Activated CD8-positive, alpha-beta memory T cell treated with anti-CD3 and anti-CD28 coated beads, Interleukin-2, amount 10 ng/mL, durations not matched to agents 7 days and 5 days (primary cell): ENCODE measurements at places on chromosomes 16 and 17.

DNA sequence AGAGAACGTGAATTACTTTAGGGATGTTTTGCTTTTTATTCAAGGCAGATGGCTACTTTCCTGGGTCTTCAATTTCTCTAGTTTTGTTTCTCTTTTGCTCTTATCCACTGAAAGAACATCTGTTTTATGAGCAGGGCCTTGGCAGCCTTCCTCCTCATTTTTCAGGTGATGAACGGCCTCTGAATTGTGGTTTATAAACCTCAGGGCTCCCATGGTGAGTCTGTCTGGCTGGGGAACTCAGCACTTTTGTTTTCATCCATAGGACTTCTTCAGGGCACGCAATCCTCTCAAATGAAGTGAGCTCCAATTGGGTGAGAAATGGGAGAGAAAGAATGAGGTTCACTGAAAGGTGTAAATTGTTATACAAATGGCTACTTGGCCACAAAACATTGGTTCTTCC lies 186.4 kb upstream of the ERCC4 start:
- no peak for DNase-seq
- H3K4me3 ChIP-seq: no peak overlapping the region
- no peaks in the 10 kb centered on the region for H3K36me3 ChIP-seq
- H3K4me1 ChIP-seq: no peaks in the 10 kb centered on the region
- H3K27ac ChIP-seq: no peak overlapping the region
- no peaks in the 10 kb centered on the region for H3K27me3 ChIP-seq

- no peaks in the 10 kb centered on the region for H3K36me3 ChIP-seq
- H3K4me3 ChIP-seq: peak within 1 kb of the TSS; percentile 68
- peak; percentile 93 for DNase-seq
- H3K4me1 ChIP-seq: peaks cover 10% of the 10 kb centered on the region
- H3K27me3 ChIP-seq: peaks cover 2% of the 10 kb centered on the region
Observed at GRCh38 chr17:38967290-38967738, at the start of gene FBXO47. TSS of gene FBXO47 (minus strand) at chr17:38967403. CDS start at chr17:38963025, 4,378 bp downstream.

DNA sequence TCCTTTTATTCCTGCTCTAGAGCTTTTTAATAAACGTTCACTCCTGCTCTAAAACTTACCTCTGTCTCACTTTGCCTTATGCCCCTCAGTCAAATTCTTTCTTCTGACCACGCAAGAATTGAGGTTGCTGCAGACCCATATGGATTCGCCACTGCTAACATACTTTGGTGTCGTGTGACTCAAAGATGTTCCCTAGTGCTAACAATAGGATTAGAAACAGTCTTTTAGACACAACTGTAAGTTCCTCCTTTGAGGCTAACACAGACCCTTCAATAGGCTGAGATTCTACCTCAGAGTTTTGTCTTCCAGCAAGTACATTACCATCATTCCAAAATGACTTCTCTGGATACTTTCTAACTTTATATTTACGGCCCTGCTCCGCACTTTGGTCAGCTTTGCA lies 149.5 kb upstream of the COX10 start:
- no peaks in the 10 kb centered on the region for H3K4me1 ChIP-seq
- no peaks in the 10 kb centered on the region for H3K36me3 ChIP-seq
- no peak for DNase-seq

DNA sequence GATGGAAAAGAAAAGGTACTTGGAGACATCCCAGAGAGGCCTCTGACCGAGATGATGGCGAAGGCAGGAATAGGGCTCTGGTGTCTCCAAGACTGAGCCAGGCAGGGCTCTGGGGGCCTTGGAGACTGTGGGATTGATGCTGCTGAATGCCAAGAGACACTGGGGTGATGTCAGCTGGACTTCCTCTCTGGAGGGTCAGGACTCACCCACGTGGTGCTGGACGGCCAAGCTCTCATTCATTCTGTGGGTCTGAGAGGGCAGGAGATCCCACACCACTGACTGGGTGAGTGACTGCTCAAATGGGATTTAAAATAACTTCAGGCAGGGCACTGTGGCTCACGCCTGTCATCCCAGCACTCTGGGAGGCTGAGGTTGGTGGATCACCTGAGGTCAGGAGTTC lies 64.8 kb downstream of the NT5M start:
- no peak overlapping the region for H3K4me3 ChIP-seq
- no peaks in the 10 kb centered on the region for H3K36me3 ChIP-seq
- no peaks in the 10 kb centered on the region for H3K4me1 ChIP-seq
- peaks cover 23% of the 10 kb centered on the region for H3K27me3 ChIP-seq
- no peak overlapping the region for H3K27ac ChIP-seq

DNA sequence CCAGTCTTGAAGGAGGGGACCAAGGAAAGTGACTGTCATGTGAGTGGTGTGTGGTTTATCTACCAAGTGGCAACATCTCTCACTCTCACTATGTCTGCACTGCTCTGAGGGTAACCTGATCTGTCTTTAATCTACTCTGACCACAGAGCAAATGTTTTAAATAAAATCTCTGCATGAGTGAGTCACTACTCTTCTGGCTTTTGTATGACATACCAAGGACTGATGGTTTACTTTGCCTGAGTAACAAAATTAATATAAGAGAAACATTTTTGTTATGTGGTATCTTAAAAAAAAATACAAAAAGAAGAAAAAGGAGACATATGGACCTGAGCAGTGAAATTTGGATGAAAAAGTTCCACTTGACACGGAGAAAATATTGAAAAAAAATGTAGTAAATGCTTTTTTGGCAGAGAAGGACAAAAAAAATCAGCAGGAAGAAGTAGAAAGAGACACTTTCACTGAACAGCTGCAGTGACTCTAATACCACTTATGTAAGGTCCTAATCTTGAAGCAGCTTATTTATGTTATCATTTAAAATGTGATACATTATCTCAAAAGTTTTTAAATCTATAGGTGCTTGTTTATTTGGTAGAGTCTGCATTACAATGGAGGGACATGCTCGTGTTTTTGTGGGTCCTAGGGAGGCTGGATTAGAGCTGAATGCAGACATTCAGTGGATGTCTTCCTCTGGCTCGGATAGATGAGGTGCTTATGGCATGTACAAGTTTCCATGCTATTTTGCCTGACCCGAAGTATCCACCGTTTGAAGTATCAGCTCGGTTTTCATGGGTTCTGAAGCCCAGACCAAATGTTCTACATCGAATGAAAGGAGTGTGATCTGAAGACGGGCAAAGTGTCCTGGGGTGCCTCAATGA lies 240.7 kb downstream of the MAP2K6 start:
- no peak overlapping the region for H3K27ac ChIP-seq
- H3K36me3 ChIP-seq: no peaks in the 10 kb centered on the region
- no peak for DNase-seq
- no peak overlapping the region for H3K4me3 ChIP-seq

DNA sequence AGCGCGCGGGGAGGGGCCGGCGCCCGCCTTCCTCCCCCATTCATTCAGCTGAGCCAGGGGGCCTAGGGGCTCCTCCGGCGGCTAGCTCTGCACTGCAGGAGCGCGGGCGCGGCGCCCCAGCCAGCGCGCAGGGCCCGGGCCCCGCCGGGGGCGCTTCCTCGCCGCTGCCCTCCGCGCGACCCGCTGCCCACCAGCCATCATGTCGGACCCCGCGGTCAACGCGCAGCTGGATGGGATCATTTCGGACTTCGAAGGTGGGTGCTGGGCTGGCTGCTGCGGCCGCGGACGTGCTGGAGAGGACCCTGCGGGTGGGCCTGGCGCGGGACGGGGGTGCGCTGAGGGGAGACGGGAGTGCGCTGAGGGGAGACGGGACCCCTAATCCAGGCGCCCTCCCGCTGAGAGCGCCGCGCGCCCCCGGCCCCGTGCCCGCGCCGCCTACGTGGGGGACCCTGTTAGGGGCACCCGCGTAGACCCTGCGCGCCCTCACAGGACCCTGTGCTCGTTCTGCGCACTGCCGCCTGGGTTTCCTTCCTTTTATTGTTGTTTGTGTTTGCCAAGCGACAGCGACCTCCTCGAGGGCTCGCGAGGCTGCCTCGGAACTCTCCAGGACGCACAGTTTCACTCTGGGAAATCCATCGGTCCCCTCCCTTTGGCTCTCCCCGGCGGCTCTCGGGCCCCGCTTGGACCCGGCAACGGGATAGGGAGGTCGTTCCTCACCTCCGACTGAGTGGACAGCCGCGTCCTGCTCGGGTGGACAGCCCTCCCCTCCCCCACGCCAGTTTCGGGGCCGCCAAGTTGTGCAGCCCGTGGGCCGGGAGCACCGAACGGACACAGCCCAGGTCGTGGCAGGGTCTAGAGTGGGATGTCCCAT lies 232.8 kb downstream of the SEC14L1 start:
- peak overlapping the region; percentile 96 for H3K27ac ChIP-seq
- peak overlapping the region; percentile 95 for H3K4me3 ChIP-seq
- peak; percentile 75 for DNase-seq
- H3K4me1 ChIP-seq: peaks cover 52% of the 10 kb centered on the region

DNA sequence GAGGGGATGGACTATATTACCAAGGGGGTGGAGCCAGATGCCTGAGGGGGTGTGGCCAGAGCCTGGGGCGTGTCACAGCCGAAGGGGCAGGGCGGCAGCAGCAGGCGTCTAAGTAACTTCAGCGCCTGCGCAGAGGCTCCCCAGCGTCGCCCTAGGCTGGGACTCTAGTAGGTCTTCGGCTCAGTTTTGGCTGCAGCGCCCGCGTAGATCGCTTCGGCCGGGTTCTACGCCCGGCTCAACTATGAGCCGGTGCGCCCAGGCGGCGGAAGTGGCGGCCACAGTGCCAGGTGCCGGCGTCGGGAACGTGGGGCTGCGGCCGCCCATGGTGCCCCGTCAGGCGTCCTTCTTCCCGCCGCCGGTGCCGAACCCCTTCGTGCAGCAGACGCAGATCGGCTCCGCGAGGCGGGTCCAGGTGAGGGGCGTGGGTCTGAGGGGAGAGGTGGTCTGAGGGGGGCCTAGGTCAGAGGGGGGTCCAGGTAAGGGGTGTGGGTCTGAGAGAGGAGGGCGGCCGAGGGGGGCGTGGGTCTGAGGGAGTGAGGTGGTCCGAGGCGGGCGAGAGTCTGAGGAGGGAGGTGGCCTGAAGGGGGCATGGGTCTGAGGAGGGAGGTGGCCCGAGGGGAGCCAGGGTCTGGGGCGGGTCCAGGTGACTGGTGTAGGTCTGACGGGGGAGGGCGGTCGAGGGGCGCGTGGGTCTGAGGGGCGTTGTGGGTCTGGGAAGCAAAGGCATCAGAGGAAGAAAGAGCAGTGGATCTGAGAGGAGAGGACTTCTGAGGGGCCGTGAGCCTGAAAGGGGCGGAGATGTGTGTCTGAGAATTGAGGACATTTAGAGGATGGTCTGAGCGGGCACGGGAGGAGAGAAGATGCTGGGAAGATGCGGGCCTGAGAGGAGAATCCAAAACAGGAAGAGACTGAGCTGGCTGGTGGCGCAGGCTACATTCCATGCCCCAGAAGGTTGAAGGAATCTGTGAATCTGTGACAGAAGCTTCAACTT lies at the start of gene LPCAT2:
TSS of gene LPCAT2 (plus strand) at position 132 of the 991 bp plus-strand sequence. CDS start at position 242, 110 bp downstream.
- peak within 1 kb of the TSS; percentile 26 for H3K4me3 ChIP-seq
- H3K27ac ChIP-seq: no peak within 1 kb of the TSS
- H3K27me3 ChIP-seq: peaks cover 39% of the 10 kb centered on the region
- DNase-seq: peak; percentile 59

GRCh38 chr16:87356491-87356853 lies 27.1 kb downstream of the FBXO31 start:
- no peak overlapping the region for H3K4me3 ChIP-seq
- H3K27me3 ChIP-seq: no peaks in the 10 kb centered on the region
- peaks cover 12% of the 10 kb centered on the region for H3K4me1 ChIP-seq

GRCh38 chr17:6040504-6040903 lies 29.7 kb upstream of the WSCD1 start:
- no peak for DNase-seq
- no peaks in the 10 kb centered on the region for H3K4me1 ChIP-seq
- H3K36me3 ChIP-seq: no peaks in the 10 kb centered on the region
- no peak overlapping the region for H3K4me3 ChIP-seq

DNA sequence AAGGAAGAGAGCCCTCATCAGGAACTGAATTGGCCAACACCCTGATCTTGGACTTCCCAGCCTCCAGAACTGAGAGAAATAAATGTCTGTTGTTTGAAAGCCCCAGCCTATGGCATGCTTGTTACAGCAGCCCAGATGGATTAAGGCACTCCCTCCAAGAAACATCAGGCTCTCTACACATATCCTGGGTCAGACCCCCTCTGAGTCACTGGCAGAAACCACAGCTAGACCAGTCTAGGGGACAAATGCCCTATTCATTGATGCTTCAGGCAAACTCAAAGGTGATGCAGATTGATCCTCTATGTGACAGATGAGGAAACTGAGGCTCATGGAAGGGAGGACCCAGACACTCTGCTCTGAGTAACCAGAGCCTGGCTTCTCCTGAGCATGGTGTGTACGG lies 116.8 kb downstream of the WSCD1 start:
- no peaks in the 10 kb centered on the region for H3K4me1 ChIP-seq
- H3K27ac ChIP-seq: no peak overlapping the region
- no peaks in the 10 kb centered on the region for H3K36me3 ChIP-seq
- peaks cover 6% of the 10 kb centered on the region for H3K27me3 ChIP-seq
- no peak for DNase-seq

DNA sequence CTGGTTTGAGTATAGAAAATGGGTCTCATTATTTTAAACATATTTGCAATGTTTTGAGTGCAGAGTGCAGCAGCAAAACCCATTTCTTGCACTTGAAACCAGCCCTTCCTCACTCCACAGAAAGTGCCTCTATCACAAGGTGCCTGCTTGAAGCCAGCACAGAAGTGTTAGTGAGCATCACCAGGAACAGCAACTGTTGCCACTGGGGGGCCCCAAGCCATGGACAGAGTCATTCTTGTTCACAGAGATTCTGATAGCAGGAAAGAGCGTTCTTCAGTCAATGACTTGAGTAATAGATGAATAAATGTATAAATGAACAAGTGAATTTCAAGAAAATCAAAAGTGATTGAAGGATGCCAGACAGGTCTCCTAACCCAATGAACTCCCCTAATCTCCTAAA lies 45.6 kb downstream of the CHD9NB start:
- no peaks in the 10 kb centered on the region for H3K4me1 ChIP-seq
- peaks cover 21% of the 10 kb centered on the region for H3K27me3 ChIP-seq
- H3K4me3 ChIP-seq: no peak overlapping the region
- DNase-seq: no peak

GRCh38 chr17:20092261-20092867 lies 83.2 kb downstream of the SPECC1 start:
- peaks cover 12% of the 10 kb centered on the region for H3K4me1 ChIP-seq
- no peaks in the 10 kb centered on the region for H3K36me3 ChIP-seq
- no peak overlapping the region for H3K4me3 ChIP-seq
- H3K27me3 ChIP-seq: peaks cover 2% of the 10 kb centered on the region
- no peak for DNase-seq
- H3K27ac ChIP-seq: no peak overlapping the region

- H3K27ac ChIP-seq: peak overlapping the region; percentile 71
- peaks cover 10% of the 10 kb centered on the region for H3K36me3 ChIP-seq
- peak; percentile 69 for DNase-seq
- H3K27me3 ChIP-seq: no peaks in the 10 kb centered on the region
- H3K4me3 ChIP-seq: peak overlapping the region; percentile 100
Observed at GRCh38 chr17:2337544-2338314, 428 bp downstream of the SGSM2 start.

DNA sequence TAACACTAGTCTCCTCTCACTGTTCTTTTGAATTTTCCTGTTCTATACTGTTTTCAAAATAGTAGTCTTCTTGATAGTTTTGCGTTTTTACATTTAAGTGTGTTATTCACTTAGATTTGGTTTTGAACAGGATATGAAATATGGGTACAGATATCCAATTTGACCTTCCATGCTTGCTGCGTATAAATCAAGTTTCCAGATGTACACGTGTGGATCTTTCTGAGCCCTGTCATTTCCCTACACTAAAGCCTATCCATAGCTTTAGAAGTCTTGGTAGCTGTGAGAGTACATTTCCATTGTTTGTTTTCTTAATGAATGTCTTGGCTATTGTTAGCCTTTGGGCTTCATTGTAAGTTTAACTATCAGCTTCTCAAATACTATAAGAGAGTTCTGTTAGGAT lies 20.4 kb downstream of the CYLD start:
- H3K27ac ChIP-seq: peak overlapping the region; percentile 1
- H3K36me3 ChIP-seq: peaks cover 72% of the 10 kb centered on the region
- DNase-seq: no peak
- H3K4me3 ChIP-seq: no peak overlapping the region
- no peaks in the 10 kb centered on the region for H3K27me3 ChIP-seq
- H3K4me1 ChIP-seq: peaks cover 74% of the 10 kb centered on the region
